ENCODE measurements at places on chromosomes 3 and 15.

DNA sequence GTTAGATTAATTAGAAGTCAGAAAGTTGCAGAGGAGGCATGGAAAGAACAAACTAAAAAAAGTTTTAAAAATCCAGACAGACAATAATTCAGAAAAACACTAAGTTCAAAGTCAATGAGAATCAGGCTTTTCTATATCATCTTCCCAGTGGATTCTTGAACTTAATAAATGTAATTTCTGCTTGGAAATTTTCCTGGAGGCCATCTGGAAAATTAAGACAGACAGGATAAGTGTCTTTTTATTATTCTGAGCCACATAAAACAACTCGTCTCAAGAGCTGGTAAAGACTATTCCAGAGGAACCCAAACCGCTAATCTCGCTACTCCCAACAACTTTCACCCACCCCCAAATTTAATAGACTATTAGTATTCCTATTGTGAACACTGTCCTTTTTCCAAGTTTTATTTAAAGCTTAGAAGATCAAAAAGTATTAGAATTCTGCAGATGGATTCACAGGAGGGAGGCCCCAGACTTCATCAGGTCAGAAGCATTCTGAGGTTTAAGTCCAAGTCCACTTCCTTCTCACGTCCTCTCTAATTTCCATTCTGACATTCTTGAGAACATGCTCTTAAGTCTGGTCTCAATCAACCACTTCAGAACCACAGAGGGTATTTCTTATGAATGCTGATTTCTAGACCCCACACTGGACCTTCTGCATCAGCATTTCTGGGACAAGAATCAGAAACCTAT is 61.3 kb downstream of the ERC2 start:
- no peak for DNase-seq

GRCh38 chr3:179063945-179064560 is 7.6 kb downstream of the ZMAT3 start:
- DNase-seq, result no peak

GRCh38 chr15:79086814-79087213 is 3.8 kb downstream of the RASGRF1 start:
- DNase-seq, result no peak

DNA sequence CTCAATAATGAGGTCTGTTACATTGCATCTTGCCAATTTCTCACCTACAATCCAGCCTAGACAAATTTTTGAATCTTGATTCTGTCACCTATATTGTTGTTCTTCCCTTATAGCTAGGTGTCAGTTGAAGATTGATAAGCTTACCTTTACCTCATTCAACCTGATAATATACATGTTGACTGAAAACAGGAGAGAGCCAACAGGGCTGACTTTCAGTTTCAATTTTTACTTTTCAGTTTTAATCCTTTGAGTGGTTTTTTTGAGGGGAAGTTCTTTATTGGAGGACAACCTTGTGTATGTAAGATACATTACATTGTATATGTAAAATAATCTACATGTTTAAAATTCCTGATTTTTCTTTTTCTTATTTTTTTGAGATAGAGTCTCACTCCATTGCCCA is 5.8 kb downstream of the ATP13A5 start:
- no peak for DNase-seq

DNA sequence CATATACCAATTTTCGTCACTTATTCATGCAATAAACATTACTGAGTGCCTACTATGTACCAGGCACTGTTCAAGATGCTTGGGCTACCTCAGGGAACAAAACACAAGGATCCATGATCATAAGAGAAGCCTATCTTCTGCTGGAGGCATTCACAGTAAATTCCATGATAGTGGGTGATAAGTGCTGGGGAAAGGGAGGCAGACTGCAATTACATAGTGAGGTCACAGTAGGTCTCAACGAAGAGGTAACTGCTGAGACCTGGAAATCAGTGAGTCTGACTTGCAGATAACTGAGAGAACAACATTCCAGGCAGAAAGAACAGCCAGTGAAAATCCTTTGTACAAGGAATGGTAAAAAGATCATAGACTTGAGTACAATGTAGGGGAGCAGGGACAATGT is 33.6 kb downstream of the RAF1 start:
- DNase-seq, result no peak

DNA sequence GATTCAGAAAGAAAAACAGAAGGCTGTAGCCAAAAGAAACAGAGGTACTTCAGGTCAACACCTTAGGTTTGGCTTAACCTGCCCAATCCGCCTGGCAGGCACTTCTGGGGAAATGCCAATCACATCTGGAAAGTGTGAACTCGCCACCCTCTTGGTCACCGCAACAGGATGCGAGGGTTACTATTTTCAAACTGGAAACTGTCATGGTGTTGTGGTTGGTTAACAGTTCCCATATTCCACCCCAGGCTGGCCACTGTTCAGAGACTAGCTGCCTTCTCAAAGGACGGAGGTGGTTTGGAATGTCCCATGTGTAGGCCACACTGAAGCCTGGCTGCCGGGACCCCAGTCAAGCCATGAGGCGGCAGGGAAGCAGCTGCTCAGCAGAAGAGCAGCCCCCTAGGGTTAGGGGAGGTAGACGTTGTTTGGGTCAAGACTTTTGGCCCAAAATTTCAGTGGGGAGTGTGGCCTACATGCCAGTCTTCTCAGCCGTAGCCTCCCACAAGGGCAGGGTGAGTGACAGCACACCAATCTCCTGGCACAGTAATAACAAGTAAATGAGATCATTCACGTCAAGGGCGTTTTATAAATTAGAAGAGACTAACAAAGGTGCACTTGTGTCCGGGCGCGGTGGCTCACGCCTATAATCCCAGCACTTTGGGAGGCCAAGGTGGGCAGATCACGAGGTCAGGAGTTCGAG is 54.6 kb downstream of the UMPS start:
- no peak for DNase-seq

DNA sequence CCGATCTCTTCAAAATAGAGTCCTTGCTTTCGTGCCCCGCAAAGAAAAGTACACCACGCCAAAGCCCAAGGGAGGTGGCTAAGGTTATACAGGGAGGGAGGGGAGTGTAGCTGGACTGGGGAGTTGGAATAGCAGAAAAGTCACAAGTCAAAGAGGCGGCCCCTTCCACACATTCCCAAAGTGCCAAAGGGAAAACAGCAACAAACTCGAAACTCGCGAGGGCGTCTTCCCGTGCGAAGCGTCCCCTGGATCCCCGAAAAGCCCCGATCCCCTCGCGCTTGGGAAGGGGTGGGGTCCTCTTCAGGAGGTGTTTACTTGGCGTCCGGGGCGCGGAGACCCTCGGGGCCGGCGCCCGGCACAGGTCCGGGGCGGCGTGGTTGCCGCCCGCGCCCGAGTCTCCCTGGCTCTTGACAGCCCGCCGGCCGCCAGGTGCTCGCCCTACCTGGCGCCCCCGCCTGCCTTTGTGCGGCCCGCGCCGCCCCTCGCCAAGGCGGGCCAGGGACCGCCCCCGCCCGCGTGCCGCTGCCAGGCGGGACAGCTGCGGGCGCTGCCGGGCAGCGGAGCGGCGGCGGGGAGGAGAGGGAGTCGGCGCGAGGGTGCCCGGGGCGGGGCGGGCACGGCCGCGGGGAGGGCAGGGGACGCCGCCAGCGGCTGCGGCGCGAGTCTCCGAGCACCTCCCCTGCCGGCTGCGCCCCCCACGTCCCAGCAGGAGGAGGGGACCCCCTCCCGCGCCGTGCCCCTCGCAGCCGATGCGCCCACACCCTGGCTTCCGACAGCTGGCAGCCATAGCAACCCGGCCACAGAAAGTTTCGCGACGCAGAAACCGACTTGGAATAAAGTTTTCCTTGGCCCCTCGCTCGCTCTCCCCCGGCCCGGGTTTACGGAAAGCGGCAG is 966 bp downstream of the MYO1E start:
- no peak for DNase-seq

GRCh38 chr3:152109038-152109437 is 159.7 kb upstream of the MBNL1 start:
- DNase-seq, result no peak

DNA sequence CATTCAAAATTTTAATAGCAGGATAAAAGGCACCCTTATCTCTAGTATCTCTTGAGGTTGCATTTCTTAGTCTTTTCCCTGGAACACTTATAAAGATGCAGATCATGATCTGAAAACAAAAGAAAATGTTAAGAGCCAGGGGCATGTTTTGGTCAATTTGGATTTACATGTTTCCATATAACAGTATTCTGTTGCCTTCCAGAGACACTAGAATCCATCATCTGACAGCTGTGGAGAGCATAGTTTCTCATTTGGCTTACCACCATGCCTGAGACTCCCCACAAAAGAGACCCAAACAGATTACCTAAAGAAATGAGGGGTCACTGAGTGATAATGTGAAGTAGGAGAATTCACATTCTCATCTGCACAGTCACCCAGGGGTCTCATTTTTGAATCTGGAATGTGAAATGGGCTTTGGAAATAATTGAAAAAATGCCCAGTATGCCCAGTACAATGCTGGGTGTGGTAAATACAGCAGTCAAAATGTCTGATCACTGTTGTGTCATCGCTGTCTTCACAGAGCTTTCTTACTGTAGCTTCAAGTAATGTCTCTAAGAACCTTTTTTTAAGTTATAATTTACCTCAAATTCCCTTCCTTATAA is 79.9 kb upstream of the ZBTB20 start:
- no peak for DNase-seq

DNA sequence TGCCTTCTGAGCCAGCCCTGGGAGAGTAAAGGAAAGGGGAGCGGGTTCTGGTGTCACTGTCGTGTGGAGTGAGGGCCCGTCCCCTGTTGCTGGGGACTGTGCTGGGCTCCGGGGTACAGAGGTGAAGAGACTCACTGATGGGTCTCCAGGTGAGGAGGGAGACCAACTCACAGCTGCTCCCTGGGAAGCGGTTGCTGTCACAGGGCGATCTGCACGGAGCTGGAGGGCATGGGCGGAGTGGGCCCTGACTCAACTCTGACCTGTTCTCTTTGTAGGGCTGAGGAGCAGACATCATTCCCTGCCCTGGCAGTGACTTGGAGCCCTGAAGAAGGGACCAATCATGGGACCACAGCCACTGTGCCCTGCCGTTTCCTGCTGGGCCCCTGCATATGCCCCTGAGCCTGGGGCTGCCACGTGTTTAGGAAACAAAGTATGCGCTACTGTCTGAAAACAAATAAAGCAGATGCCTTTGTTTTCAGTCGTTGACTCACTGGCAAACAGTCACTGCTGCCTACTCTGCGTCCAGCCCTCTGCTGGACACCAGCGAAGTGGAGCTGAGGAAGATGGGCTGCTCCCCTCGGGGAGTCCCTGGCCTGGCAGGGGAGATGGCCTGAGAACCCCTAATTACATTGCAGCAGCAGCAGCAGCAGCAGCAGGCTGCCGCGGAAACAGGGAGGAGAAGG is 22.9 kb upstream of the PLXNA1 start:
- DNase-seq, result no peak

DNA sequence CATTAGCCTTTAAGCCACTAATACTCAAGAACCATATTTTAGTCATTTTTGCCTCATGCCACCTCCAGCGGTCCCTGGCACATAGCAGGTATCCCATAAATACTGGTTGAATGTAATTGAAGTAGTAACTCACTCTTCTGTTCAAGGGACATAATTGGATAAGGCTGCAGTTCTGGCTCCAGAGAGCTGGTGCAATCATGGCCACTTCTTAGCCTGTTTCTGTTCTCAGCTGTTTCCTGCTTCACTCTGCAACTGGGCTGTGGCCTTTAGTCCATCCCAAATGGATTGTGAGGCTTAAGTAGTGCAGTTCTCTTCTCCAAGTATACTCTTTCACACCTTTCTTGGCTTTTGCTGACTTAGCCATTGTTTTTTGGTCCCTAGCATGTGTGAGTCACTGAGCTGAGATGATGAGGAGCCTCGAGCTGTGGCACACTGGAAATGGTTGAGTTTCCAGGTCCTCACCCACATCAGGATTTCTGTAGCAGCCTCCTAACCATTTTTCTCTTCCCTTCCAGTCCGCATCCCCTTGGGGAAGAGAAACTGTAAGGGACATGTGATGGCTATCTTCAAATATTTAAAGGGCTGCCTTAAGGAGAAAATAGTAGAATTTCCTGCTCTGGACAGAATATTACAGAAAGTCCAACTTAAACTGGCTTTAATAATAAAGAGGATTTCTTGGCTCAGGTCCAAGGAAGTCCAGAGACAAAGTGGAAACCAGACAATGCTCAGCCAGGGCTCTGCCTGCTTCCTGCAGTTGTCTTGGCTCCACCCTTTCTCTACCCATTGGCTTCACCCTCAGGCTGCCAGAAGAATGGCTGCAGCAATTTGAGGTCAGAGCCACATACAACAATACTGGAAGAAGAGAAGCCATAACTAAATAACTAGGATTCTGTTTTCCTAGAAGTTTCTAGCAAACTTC is 305.4 kb upstream of the ROPN1 start:
- DNase-seq, result no peak

DNA sequence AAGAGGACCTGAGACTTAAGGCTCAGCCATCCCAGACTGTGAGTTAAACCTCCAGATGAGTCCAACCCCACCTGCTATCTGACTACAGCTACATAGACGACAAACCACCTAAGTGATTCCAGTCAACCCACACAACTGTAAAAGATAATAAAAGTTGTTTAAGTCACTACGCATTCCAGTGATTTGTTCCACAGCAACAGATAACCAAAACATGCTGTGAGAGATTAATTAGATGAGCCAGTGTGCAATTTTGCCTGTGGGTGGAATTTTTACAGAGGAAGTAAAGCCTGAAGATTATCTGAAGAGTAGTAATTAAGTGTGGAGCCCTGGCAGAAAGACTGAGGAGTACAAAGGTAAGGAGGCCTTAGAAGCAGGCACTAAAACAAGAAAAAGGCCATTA is 5.4 kb downstream of the BTBD1 start:
- DNase-seq, result no peak

DNA sequence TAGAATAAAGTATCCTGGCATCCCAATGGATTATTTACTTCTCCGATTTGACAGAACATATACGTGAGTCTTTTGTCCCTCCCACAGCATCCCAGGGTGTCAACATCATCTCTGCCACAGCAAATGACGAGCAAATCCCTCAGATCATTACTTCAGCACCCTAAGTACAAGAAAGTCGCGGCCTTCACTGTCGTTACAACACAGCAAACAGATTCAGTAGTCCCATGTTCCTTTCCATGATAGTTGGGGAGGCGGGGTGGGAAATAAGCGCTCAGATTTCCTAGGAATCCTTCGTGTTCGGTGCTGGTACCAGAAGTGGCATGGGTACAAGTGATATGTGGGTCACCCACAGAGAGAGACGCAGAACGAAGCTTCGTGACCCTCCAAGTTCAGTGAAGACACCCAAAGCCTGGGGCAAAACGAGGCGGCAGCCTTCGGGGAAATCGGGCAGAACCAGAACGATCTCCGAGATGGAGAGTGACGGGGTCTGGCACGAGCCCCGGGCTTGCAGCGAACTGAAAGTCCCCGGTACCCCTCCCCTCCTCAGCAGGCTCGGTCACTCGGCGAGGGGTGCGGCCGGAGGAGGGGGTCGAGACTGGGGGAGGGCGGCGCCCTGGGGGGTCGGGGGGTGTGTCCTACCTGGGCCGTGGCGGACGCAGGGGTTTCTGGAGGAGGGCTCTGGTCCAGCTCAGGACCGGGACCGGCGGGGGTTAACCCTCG is 619 bp downstream of the TTBK2 start:
- DNase-seq, result peak; percentile 46

DNA sequence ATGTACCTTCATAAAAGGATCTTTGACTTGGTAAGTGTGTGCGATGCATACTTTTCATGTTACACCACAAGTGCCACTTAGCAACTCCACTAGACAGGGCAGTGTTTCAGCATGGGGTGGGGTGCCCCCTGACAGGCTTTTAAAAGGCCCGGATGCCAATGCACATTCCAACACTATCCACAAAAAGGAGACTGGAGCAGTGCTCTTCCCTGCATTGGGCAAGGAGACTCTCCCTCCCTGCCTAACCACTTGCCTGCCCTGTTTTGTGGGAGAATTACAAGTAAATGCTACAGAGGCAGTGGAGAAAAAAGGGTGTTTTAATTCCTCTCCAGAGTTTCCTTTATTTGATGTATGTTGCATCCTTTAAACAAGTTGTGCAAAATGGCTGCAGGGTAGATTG is 1.7 kb upstream of the RARB start:
- DNase-seq, result no peak

GRCh38 chr15:66628976-66629723 is 63.4 kb upstream of the LCTL start:
- no peak for DNase-seq
